ENCODE measurements at places on chromosomes 4 and X.
A peak's percentile ranks its signal among the peaks of the same experiment; 100 is the strongest.

- DNase-seq: no peak
Measured at GRCh38 chr4:88599714-88600113, 7.4 kb downstream of the HERC3 start.

- no peak for DNase-seq
Measured at GRCh38 chr4:78310007-78310739, 241.4 kb upstream of the ANXA3 start.

DNA sequence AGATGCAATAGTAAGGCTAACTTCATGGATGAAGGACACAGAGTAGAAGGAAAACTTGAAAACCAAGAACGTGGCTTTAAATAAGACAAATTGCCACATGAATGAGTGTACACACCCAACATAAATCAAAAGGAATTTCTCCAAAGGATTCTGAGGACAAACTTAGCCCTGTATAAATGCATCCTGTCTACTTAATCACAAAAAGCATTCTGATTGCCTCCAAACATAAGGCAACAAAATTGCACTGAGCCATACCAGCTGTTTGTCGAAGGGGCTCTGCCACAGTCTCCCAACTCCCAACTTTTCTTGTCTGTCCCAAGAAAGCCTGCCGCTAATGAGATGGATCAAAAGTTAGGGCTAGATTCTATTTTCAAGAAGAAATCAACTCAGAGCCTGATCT is 194.3 kb downstream of the SOWAHB start:
- DNase-seq: no peak

DNA sequence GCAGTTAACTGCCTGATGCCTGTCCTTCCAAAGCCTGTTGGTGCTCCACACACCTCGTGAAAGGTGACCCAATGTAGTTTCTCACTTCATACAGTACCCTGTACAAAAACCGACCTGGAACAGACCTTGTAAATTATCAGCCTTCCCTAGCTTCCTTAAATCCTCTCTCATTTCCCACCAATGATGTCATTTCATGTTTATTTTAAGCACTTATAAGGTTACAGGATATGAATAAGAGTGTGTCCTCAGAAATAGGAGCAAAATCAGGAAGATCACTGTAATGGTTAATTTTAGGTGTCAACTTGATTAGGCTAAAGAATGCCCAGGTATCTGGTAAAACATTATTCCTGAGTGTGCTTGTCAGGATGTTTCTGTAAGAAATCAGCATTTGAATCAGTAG is 44.7 kb downstream of the TMEM150C start:
- no peak for DNase-seq

- no peak for DNase-seq
Measured at GRCh38 chr4:141896687-141897086, 260.3 kb downstream of the IL15 start.

DNA sequence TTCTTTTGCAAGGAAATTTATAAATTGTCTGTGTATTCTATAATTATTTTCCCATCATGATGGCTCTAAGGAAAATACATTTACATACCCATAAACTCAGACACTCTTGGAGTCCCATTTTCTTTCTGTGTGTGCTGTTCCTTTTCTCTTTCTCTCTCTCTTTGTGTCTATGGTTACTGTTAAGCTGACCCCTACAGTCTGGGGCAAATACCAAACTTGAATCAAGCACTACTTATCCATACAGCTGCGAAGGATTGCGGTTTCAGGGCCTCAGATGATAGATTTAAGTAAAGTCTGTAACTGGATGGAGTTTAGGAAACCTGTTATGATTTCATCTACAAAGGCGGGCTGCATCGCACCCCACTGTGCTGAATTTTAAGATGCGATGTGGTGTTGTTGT is 150.2 kb downstream of the SHROOM3 start:
- DNase-seq: no peak

GRCh38 chrX:29858714-29859113 is 356.6 kb upstream of the MAGEB2 start:
- no peak for DNase-seq

DNA sequence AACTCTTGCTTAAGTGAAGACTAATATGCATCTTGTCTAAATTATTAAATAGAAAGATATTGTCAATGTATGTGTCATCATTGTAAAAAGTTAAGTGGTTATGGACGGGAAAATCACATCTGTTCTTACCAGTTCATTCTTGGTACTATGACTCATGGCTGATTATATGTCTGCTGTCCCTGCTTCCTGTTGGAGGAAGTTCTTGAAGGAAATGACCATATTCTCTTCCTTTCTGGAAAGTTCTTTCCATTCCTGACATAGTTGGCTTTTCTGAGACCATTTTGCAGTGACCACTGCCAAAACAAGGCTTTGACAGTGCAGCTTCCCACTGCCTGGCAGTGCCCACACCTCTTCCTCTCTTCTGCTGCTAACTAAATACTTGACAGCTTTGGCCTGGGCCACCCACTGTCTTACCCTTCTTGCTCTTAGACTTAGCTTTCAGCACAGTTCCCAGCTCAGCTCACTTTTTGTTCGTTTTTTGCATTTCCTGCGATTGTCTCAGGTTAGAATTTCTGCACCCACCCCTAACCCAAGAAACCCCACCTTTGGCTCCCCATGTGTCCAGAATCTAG is 13.2 kb upstream of the CLDN24 start:
- DNase-seq: no peak

GRCh38 chrX:22950269-22951266 is 49.2 kb upstream of the DDX53 start:
- no peak for DNase-seq

GRCh38 chr4:108396900-108397497 is 223.4 kb upstream of the RPL34 start:
- DNase-seq: no peak

DNA sequence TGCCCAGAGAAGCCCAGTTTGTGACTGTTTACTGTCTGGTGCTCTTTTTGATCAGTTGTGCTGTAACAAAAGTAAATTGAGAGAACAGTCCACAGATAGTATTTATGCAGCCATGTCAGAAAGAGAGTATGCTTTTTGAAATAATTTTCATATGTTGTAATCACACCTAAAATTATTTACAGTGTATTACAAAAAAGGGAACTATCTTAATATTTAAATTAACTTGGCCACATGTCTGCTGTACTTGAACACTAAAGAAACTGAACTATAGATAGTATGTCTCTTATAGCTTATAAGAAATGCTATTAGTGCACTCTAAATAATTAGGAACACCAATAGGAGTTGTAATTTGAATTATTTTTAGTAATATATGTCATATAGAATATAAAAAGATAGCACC is 30.2 kb downstream of the KIAA0232 start:
- DNase-seq: no peak

DNA sequence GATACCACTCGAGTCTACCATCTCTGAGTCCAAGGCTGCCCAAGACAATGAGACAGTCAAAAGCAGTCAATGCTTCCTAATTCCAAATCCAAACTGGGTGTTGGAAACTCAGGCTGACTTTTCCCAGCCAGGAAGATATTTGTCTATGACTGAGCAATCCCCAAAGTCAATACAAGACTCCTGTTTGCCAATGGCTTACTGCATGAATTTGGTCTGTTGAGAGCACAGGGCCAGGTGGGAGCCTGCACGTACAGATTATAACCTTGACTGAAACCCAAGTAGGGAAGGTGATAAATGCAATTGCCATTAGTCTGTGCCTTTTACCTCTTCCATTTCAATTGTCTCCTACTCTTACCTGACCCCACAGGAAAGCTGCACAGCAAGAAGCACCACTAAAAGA is 72.6 kb upstream of the PPARGC1A start:
- no peak for DNase-seq

DNA sequence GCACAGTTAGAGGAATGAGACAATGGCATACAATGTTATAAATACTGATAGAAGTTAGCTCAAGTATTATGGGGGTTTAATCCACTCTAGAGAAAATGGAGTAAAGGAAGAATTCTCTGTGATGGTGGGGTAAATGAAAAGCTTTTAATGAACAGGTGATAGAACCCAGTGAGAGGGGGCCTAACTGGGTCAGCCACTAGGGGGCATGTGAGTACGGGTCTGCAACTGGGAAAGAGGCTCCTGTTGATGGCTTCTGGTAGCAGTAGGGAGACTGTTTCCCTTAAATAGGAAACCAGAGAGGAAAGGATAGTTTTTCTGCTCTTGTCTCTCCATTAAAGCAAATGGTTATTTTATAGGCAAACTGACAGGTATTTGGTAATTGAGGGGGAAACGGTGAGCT is 132.8 kb upstream of the GPR101 start:
- DNase-seq: no peak

DNA sequence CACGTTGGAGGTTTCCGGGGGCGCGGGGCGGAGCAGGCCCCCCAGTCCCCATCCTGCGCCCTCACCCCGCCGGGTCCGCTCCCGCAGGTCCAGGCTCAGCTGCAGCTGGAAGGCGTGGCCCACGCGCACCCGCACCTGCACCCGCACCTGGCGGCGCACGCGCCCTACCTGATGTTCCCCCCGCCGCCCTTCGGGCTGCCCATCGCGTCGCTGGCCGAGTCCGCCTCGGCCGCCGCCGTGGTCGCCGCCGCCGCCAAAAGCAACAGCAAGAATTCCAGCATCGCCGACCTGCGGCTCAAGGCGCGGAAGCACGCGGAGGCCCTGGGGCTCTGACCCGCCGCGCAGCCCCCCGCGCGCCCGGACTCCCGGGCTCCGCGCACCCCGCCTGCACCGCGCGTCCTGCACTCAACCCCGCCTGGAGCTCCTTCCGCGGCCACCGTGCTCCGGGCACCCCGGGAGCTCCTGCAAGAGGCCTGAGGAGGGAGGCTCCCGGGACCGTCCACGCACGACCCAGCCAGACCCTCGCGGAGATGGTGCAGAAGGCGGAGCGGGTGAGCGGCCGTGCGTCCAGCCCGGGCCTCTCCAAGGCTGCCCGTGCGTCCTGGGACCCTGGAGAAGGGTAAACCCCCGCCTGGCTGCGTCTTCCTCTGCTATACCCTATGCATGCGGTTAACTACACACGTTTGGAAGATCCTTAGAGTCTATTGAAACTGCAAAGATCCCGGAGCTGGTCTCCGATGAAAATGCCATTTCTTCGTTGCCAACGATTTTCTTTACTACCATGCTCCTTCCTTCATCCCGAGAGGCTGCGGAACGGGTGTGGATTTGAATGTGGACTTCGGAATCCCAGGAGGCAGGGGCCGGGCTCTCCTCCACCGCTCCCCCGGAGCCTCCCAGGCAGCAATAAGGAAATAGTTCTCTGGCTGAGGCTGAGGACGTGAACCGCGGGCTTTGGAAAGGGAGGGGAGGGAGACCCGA is 14.0 kb downstream of the SHOX start:
- DNase-seq: no peak

GRCh38 chr4:27189683-27190082 is 329.0 kb downstream of the STIM2 start:
- DNase-seq: no peak

- DNase-seq: peak; percentile 86
Measured at GRCh38 chr4:98663226-98664006, 5.0 kb upstream of the TSPAN5 start.

GRCh38 chrX:22081475-22082092 is 49.5 kb downstream of the PHEX start:
- peak; percentile 31 for DNase-seq

GRCh38 chr4:145907390-145907789 is 31.2 kb downstream of the ZNF827 start:
- no peak for DNase-seq

DNA sequence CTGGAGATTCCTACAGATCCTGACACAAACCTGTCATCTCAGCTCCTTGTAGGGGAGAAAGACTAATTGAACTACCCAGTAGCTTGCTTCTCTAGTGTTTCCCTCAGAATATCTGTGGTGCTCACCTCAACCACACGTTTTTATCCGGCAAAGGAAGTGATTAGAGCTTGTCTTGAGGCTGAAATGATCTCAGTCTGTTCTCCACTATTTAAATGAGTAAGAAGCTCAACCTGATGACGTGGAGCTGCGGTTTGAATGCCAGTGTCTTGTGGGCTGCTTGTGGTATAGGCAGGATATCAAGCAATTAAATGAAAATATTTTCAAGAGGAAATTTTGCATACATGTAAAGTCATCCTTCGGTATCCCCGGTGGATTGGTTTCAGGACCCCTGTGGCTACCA is 270.2 kb downstream of the TLL1 start:
- DNase-seq: peak; percentile 7

DNA sequence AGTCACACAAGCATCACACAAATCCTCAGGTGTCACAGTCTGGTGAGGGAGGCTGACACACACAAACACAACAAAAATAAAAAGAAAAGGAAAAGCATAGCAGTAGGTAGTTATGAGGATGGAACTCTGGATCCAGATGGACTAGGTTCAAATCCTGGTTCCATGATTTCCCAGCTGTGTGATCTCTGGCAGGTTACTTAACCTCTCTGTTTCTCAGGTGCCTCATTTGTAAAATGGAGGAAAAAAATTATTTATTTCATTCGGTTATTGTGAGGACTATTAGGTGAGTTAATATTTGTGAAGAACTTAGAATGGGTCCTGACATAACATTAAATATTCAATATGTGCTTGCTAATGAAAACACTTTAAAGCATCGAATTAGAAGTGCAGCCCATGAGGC is 19.8 kb downstream of the GAGE1 start:
- no peak for DNase-seq

GRCh38 chr4:153181293-153181692 is 22.9 kb upstream of the TRIM2 start:
- DNase-seq: no peak

DNA sequence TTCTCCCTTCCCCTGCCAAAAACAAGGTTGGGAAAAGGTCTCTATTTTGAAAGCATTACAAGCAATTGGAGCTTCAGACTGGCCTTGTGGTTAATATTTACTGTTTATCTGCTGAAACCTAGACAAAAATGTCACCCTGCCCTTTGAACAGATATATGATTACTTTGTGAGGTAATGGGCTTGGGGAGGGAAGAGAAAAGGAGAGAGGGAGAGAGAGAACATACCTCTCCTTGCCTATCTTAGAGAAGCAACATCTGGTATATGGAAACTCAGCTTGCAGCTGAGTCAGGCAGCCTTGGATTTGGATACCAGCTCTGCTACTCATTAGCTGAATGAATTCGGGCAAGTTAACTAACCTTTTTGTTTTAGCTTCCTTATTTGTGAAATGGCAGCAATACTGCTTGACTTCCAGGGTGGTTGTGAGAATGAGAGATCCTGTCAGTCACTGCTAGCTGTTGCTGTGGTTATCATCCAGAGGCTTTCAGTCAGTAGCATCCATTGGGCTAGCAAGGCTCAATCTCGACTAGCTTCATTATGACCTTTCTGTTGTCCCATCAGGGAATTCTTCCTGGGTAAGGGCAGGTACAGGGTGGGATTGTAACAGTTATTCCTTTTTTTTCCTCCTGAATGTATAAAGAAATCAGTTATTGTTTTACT is 41.1 kb downstream of the ZFX start:
- no peak for DNase-seq

GRCh38 chrX:120463241-120463640 is 5.9 kb downstream of the LAMP2 start:
- no peak for DNase-seq

GRCh38 chr4:148634476-148634875 is 192.3 kb upstream of the NR3C2 start:
- no peak for DNase-seq

DNA sequence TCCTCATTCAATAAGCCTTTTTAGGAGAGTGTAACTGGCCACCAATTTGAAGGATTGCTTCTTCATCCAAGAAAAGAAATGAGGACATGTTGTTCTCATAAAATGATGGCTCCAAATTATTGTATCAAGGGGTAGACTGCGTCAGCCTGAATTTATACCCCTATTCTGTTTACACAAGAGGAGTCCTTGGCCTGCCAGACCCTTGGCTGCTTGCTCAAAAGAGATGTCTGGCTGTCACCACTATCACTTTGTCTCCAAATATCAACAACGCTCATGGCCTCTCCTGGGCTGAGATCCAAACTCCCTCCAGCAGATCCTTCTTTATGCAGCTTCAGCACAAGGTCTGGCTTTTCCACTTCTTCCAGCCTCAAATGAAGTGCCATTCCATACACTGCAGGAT is 127.9 kb downstream of the OR13H1 start:
- no peak for DNase-seq
